ENCODE measurements at places on chromosomes 1 and 21. TPM values are rescaled to one million over a fixed set of nuclear protein-coding genes. Genes with fewer than 3 reads are reported as not detected.

DNA sequence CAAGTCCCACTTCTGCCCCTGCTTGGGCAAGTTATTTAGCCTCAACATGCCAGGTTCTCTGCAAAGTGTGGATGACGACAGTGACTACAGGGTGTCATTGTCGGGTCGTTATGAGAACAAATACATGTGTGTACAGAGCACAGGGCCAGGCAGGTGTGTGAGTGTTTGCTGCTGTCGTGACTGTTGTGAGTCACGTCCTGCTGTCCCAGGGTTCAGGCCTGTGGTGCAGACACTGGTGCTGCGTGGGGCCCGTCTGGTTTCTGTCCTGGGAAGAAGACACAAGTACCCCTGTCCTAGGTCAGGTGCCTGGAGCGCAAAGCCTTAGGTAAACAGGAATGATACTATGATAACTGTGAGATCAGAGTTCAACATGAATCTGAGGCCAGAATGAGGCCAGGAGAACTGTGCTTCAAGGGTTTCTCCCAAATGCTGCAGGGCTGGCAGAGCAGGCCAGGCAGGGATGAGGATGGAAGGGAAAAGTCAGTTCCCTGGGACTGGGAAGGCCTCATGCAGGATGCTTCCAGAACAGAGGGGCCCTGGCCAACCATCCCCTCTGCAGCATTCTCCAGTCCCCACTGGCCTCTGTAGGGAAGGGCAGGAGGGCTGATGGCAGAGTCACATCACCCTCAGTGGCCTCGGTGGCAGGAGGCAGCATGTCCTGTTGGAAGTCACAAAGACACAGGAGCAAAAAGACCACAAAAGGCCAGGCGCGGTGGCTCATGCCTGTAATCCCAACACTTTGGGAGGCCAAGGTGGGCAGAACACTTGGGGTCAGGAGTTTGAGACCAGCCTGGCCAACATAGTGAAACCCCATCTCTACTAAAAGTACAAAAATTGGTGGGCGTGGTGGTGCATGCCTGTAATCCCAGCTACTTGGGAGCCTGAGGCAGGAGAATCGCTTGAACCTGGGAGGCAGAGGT, 15.7 kb downstream of the GPR157 start:
- no peaks in the 10 kb centered on the region for H3K27me3 ChIP-seq
- H3K27ac ChIP-seq = no peak overlapping the region
- H3K4me3 ChIP-seq = no peak overlapping the region
- H3K36me3 ChIP-seq = peaks cover 2% of the 10 kb centered on the region

GRCh38 chr1:82195245-82195644, 394.5 kb downstream of the ADGRL2 start:
- H3K4me3 ChIP-seq = no peak overlapping the region
- H3K27ac ChIP-seq = no peak overlapping the region
- H3K27me3 ChIP-seq = no peaks in the 10 kb centered on the region
- DNase-seq = no peak
- no peaks in the 10 kb centered on the region for H3K36me3 ChIP-seq

DNA sequence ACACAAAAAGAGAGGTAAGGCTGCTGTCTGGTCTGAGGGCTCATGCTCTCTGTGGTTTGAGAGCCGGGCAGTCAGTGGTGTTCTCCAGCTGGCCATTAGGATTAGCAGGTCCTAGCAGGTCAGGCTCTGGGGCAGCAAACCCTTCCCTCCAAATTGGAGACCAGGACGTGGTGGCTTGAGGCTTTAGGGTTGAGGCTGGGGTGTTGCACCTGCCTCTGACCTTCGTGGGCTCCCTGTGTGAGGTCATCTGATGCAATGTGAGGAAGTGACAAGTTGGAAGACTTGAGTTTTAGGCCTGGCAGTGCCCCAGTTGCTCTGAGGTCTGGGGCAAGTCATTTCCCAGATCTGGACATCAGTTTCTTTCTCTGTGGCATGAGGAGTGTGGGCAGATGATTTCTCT, 24.4 kb downstream of the SZRD1 start:
- no peaks in the 10 kb centered on the region for H3K27me3 ChIP-seq
- H3K36me3 ChIP-seq = peaks cover 12% of the 10 kb centered on the region
- DNase-seq = no peak
- H3K4me1 ChIP-seq = peaks cover 6% of the 10 kb centered on the region

GRCh38 chr1:17027900-17028299, 16.2 kb upstream of the ATP13A2 start:
- H3K27ac ChIP-seq = no peak overlapping the region
- no peak for DNase-seq
- no peaks in the 10 kb centered on the region for H3K4me1 ChIP-seq
- no peaks in the 10 kb centered on the region for H3K27me3 ChIP-seq
- H3K4me3 ChIP-seq = no peak overlapping the region
- H3K36me3 ChIP-seq = peaks cover 89% of the 10 kb centered on the region

- no peak for DNase-seq
- peaks cover 3% of the 10 kb centered on the region for H3K27me3 ChIP-seq
- H3K4me3 ChIP-seq = no peak overlapping the region
- no peaks in the 10 kb centered on the region for H3K36me3 ChIP-seq
- peaks cover 24% of the 10 kb centered on the region for H3K4me1 ChIP-seq
Measured at GRCh38 chr1:31712630-31713029, 8.8 kb upstream of the COL16A1 start.

DNA sequence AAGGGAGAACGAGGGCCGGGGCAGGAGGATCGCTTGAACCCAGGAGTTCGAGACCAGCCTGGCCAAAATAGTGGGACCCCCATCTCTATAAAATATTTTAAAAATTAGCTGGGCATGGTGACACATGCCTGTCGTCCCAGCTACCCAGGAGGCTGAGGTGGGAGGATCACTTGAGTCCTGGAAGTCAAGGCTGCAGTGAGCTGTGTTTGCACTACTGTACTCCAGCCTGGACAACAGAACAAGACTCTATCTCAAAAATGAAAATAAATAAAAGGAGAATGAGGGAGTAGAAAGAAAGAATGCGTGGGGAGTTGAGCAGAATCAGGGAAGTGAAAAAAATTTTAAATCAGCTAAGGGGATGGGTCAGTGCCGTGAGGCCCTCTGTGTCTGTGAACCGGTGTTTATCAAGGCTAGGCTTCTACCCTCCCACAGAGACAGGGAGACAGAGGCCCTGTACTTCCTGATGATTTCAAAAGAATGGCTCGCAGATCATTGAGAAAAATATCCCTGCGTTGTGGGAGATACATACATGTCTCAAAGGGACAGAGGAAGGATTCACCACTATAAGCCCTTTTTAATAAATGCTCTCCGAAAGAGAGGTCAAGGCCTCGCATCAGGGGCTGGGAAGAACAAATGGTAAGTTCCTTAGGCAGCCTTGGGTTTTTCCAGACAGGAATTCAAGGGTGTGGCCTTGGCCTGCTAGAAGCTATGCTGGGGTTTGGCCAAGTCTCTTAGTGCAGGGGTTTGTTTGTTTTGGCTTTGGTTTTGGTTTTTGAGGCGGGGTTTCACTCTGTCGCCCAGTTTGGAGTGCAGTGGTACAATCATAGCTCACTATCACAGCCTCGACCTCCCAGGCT, 20.7 kb downstream of the IL10RB start:
- H3K27ac ChIP-seq = no peak overlapping the region
- H3K36me3 ChIP-seq = peaks cover 40% of the 10 kb centered on the region
- no peak overlapping the region for H3K4me3 ChIP-seq
- DNase-seq = no peak
- no peaks in the 10 kb centered on the region for H3K27me3 ChIP-seq
- no peaks in the 10 kb centered on the region for H3K4me1 ChIP-seq

DNA sequence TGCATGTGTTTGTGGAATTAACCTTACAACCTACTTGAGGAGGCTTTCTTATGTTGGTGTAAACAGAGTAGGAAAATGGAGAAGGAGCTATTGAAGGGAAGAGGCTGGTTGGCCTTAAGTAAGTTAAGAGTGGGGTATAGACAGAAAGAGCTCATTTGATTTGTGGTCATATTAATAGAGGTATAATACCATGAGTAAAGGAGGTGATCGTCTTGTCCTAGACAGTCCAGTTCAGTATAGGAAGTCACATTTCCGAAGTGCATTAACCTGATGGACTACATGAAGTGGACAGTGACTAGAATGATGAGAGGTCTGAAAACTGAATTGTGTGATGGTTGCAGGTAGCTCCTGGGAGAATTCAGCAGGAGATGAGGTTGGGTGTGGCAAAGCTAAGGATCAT, 215.4 kb upstream of the ZC3H12A start:
- H3K27me3 ChIP-seq = no peaks in the 10 kb centered on the region
- no peaks in the 10 kb centered on the region for H3K4me1 ChIP-seq
- H3K4me3 ChIP-seq = no peak overlapping the region
- DNase-seq = no peak
- H3K36me3 ChIP-seq = no peaks in the 10 kb centered on the region

DNA sequence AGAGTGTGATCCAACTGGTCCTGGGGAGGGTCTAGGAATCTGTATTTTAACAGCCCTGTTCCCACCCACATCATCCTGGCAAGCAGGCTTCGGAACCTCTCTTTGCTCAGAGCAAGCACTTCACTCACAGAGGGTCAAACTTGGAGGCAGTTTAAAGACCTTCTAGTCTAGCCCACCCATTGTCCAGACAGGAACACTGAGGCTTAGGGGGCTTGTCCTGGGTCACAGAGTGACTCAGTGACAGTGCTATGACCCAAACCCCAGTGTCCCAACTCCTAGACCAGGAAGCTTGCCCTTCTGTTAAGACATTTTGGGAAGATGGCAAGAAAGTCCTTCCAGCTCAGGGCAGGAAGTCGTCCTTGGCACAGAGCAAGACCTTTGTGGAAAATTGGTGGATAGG, 36.5 kb downstream of the FBXO2 start:
- H3K4me3 ChIP-seq = no peak overlapping the region
- H3K27ac ChIP-seq = no peak overlapping the region
- H3K4me1 ChIP-seq = no peaks in the 10 kb centered on the region
- no peak for DNase-seq
- H3K36me3 ChIP-seq = no peaks in the 10 kb centered on the region

GRCh38 chr1:201053155-201053860, 29.8 kb upstream of the KIF21B start:
- H3K4me3 ChIP-seq = no peak overlapping the region
- peaks cover 11% of the 10 kb centered on the region for H3K27me3 ChIP-seq
- peaks cover 15% of the 10 kb centered on the region for H3K4me1 ChIP-seq
- DNase-seq = no peak
- no peaks in the 10 kb centered on the region for H3K36me3 ChIP-seq

- no peak overlapping the region for H3K4me3 ChIP-seq
- no peak overlapping the region for H3K27ac ChIP-seq
- H3K4me1 ChIP-seq = no peaks in the 10 kb centered on the region
- H3K27me3 ChIP-seq = peaks cover 6% of the 10 kb centered on the region
- no peak for DNase-seq
Measured at GRCh38 chr21:28900481-28900880, 92.2 kb downstream of the LTN1 start.

GRCh38 chr1:221775206-221775605, 33.3 kb upstream of the DUSP10 start:
- H3K27me3 ChIP-seq = no peaks in the 10 kb centered on the region
- H3K27ac ChIP-seq = no peak overlapping the region
- no peak overlapping the region for H3K4me3 ChIP-seq
- H3K4me1 ChIP-seq = peaks cover 36% of the 10 kb centered on the region

DNA sequence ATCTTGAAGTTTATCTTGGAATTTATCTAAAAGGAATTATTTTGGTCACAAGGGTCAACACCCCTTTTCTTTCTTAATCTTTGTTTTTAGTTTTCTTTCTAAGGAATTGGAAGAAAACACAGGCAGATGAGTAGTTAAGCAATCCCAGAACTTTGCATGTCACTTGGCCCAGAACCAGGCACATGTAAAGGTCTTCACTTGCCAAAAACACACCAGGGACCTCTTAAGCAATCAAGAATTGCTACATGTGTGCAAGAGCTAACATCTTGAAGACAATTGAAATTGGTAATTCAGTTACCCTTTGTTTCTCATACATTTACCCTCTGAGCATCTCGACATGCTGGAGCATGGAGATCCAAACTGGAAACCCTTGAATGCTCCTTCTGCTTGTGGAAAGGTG, 114.2 kb downstream of the ZC3H11B start:
- no peak overlapping the region for H3K4me3 ChIP-seq
- no peaks in the 10 kb centered on the region for H3K27me3 ChIP-seq
- DNase-seq = no peak

- no peak overlapping the region for H3K27ac ChIP-seq
- H3K27me3 ChIP-seq = no peaks in the 10 kb centered on the region
- no peak for DNase-seq
- H3K36me3 ChIP-seq = peaks cover 18% of the 10 kb centered on the region
Measured at GRCh38 chr1:17045150-17045549, 8.7 kb downstream of the SDHB start.

GRCh38 chr1:225258811-225259210, 169.0 kb downstream of the LBR start:
- no peak for DNase-seq
- no peak overlapping the region for H3K27ac ChIP-seq
- H3K4me3 ChIP-seq = no peak overlapping the region
- no peaks in the 10 kb centered on the region for H3K36me3 ChIP-seq
- no peaks in the 10 kb centered on the region for H3K27me3 ChIP-seq

DNA sequence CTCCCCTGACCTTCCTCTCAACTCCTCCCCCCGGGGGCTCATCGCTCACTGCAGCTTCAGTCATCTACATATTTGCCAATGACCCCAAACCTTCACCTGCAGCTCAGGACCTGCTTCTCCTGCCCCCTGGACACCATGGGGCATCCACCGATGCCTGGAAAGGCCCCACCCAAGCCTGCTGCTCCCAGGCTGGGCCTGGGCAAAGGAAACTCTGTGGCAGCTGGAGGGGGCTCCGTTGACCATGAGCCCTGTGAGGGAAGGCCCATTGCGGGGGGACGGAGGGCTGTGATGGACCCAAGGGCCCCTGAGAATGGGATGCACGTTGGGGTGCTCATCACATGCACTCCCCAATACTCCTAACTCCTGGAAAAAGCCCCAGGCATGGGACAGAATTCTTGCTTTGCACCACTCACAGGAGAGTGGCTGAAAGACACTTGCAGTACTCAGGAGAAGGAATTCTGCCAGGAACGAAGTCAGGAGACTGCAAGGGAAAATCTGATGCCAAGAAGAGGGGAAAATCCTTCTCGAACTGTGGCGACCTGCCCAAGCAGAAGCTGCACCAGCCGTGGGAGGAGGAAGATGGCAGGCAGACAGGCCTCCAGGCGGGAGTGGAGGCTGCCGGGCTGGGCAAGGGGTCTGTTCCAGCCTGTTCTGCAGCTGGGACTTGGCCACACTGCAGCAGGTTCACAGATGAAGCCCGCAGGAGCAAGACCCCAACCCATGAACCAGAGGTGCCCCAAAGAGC, 18.4 kb downstream of the MATN1 start:
- H3K27me3 ChIP-seq = no peaks in the 10 kb centered on the region
- H3K27ac ChIP-seq = no peak overlapping the region
- H3K4me1 ChIP-seq = no peaks in the 10 kb centered on the region
- no peak overlapping the region for H3K4me3 ChIP-seq
- no peak for DNase-seq

- H3K4me1 ChIP-seq = peaks cover 2% of the 10 kb centered on the region
- no peaks in the 10 kb centered on the region for H3K27me3 ChIP-seq
- no peaks in the 10 kb centered on the region for H3K36me3 ChIP-seq
- H3K27ac ChIP-seq = no peak overlapping the region
- no peak for DNase-seq
Measured at GRCh38 chr1:46070164-46070814, 62.1 kb downstream of the PIK3R3 start.

GRCh38 chr1:232226197-232226712, 403.7 kb downstream of the SIPA1L2 start:
- H3K27me3 ChIP-seq = no peaks in the 10 kb centered on the region
- no peaks in the 10 kb centered on the region for H3K4me1 ChIP-seq
- H3K36me3 ChIP-seq = no peaks in the 10 kb centered on the region

- H3K27me3 ChIP-seq = peaks cover 2% of the 10 kb centered on the region
- H3K27ac ChIP-seq = no peak overlapping the region
- H3K36me3 ChIP-seq = no peaks in the 10 kb centered on the region
- H3K4me1 ChIP-seq = peaks cover 13% of the 10 kb centered on the region
- DNase-seq = no peak
Measured at GRCh38 chr1:182633657-182634281, 29.6 kb upstream of the RGS16 start.

Gene MARK1
- not detected for total RNA-seq

Gene LPAR3
- total RNA-seq = 0.75 TPM

Gene HLX
- total RNA-seq = not detected

Gene GBP7
- total RNA-seq = not detected

Gene EPHB2
- total RNA-seq = 0.12 TPM

Gene HSPB7
- not detected for total RNA-seq

Gene TMOD4
- total RNA-seq = 5.3 TPM
